Esophagus squamous epithelium (tissue), 5 donors: ENCODE measurements at places on chromosomes 7 and 10.

- DNase-seq: no peak
Observed at GRCh38 chr10:95280637-95281036, 10.2 kb downstream of the PDLIM1 start.

DNA sequence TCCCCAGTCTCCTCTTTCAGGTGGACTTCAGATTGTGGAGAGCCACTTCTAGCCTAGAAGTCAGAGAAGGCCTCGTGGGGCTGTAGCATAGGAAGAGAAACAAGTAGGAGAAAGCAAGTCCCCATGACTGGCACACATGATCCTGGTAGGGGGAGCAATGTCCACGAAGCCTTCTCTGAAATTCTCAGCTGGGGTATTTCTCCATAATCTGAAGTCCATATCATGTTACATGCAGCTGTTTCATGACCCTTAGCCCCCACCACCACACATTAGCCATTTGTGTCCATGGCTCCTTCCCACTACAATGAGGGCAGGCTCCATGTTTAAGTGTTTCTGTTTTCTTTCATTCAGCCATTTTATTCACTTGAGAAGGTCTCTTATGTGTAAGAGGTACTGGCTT is 43.2 kb downstream of the LAMB4 start:
- no peak for DNase-seq

DNA sequence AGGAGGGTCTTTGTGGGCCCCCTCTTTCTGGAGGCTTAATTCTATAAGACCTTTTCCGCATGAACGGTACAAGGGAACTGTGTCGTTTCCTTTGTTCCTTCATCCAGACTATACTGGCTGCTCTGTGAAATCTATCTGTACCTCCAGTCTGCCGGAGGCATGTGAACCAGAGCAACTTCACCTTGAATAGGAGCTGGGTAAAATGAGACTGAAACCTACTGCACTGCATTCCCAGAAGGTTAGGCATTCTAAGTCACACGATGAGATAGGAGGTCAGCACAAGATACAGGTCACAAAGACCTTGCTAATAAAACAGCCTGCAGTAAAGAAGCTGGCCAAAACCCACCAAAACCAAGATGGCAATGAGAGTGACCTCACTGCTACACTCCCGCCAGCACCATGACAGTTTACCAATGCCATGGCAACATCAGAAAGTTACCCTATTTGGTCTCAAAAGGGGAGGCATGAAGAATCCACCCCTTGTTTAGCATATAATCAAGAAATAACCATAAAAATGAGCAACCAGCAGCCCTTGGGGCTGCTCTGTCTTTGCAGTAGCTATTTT is 36.8 kb upstream of the INPP5F start:
- DNase-seq: no peak

DNA sequence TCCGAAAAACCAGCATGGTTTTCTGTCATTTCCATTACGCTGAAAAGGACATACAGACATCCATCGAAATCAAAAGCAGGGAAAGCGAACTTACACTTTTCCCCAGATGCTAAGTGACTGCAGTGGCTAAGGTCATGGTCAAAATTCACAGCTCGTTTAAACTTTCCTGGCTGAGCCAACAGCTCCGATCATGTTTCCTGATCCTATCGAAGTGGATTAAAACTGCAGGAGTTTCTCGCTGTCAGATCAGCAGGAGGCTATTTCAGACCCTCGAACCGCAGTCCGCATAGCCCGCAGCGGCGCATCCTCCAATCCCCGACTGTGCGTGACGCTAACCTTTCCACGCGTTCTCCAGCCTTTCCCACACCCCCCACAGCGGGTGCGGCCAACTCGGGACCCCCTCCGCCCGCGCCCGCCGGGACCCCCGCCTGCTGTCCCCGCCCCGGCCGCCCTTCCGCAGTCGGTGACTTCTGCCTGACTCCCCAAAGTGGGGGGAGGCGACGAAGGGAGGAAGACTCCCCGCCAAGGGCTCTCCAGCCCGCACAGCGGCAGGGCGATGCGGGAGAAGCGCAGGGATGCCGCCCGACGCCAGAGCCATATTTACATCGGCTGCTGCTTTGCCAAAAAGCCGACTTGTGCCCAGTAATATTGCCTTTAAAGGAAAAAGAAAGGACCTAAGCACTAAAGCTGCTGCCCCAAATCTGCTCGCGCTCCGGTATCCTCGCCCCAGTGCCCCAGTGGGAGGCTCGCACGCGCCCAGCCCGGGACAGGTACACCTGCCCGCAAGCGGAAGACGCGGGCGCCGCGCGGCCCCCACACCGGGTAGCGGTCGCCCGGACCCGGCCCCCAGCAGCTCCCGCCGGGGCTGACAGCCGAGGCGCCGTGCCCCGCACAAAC is 1.2 kb downstream of the PIP4K2A start:
- no peak for DNase-seq

DNA sequence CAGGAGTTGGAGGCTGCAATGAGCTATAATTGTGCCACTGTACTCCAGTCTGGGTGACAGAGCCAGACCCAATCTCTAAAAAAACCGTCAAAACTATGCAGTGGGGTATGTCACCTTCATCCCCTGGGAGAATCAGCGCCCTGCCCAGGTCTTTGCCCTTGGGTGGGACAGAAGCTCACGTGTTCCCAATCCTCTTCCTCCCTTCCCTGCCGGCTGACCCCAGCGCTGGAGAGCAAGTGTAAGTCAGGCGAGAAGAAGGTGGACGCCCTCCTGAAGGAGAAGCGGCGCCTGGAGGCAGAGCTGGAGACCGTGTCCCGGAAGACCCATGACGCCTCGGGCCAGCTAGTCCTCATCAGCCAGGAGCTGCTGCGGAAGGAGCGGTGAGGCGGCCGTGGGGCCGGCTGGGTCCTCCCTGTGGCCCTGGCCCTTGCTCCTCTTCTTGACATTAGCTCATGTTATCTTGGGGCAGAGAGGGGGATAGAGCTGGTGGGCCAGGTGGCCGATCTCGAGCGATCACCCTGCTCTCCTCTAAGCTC is 64.8 kb upstream of the GTF2IRD1 start:
- no peak for DNase-seq

DNA sequence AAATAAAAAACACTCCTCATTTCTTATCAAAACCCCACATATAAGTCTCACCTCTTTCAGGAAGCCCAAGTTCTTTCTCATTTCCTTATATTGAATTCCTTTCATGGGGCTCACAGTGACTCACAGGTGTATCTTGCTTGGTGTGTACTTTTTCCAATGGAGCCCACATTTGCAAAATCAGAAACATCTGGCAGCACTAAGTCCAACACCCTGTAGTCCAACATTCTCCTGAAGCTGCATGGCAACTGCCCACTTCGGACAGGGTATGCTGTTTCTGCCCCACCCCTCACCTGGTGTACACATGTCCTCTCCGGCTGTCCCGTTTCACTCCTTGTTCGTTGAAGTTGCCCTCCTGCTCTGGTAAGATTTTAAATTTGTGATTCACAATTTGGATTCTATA is 544.1 kb downstream of the SORCS3 start:
- DNase-seq: no peak

GRCh38 chr10:109721453-109722064 is 201.8 kb downstream of the XPNPEP1 start:
- no peak for DNase-seq

DNA sequence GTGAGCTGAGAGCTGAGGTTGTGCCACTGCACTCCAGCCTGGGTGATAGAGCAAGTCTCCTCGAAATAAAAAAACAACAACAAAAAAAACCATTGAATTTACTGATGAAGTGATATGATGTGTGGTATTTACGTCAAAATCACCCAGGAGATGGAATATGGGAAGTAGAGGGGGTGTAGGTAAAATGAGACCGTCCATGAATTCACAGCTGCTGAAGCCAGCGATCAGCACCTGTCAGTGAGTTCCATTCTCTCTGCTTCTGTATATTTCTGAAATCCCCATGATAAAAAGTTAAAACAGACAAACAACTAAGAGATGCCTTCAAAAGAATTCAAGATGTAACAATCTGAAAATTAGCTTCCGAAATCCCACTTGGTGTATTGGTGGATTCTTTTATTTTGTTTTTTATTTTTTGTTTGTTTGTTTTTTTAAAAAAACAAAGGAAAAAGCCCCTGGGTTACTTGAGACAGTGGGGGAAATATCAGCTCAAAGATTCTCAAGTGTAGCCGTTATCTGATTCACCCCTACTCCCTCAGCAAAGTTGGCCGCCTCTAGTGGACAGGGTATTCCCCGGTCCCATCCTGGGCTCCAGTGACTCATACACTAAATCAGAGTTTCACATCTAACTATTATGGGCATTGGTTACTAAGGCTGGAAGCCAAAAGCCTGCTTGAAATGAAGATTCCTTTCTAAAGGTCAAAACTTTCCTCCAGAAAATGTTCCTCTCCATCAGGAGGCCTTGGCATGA is 76.4 kb downstream of the MAP3K8 start:
- no peak for DNase-seq

DNA sequence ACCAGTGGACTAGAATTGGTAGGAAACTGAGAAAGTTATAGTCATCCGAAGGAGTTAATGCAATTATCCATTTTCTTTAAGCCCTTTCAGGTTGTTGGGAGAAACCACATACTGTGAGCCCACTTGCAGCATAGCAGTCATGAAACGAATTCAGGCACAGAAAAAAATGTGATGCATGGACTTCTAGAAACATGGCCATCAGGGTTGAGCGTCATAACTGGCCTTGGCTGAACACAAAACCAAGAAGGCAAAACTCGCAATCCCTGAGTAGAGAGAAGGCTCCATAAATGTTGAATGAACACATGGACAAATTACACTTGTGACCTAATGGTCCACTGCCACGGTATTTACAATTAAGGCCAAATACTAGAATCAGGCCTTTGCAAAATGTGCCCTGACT is 121.9 kb downstream of the FAM107B start:
- DNase-seq: no peak

DNA sequence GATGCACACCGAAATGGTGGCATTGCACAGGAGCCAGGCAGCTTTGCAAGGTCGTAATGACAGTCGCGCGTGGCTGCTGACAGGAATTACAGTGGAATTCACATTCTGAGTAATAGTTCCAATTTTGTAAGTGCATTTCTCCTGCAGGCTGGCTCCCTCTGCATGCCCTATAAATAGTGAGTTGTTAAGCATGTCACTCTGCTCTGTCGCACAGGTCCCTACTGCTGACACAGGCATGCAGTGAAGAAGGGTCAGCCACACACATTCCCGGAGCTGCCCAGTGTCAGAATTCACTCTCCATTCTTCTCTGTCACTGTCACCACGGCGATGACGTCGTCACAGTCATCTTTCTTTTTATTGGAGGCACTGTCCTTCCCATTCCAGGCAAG is 49.2 kb upstream of the SHH start:
- no peak for DNase-seq

DNA sequence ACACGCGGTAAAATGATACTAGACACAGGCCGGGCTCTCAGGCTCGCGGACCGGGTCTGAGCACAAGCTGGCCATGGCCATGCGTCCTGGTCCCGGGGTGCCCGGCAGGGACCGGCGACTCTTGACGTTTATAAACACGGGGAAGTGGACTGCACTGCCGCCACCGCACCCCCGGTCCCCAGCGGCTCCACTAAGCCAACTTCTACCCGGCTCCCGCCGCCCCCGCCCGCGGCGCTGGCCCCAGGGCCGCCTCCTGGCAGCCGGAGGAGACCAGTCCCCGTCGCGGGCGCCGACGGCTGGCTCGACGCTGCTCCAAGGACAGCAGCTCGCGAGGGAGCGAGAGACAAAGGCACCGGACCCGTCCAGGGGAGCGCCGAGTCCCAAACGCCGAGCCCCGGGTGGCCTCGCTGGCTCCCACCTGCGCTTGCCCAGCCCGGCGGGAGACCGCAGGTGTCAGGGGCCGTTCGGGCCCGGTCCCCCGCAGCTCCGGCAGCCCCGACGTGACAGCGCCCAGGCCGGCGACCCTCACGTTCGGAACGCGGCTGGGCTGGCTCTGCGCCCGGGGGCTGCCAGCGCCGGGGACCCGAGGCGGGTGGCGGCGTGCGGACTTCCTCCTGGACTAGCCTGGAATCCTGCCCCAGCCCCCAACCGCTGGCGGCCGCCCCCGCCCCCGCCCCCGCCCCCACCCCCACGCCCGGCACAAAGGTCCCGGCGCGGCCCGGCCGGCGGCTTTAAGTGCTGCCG is 517 bp downstream of the ITGB1 start:
- no peak for DNase-seq

DNA sequence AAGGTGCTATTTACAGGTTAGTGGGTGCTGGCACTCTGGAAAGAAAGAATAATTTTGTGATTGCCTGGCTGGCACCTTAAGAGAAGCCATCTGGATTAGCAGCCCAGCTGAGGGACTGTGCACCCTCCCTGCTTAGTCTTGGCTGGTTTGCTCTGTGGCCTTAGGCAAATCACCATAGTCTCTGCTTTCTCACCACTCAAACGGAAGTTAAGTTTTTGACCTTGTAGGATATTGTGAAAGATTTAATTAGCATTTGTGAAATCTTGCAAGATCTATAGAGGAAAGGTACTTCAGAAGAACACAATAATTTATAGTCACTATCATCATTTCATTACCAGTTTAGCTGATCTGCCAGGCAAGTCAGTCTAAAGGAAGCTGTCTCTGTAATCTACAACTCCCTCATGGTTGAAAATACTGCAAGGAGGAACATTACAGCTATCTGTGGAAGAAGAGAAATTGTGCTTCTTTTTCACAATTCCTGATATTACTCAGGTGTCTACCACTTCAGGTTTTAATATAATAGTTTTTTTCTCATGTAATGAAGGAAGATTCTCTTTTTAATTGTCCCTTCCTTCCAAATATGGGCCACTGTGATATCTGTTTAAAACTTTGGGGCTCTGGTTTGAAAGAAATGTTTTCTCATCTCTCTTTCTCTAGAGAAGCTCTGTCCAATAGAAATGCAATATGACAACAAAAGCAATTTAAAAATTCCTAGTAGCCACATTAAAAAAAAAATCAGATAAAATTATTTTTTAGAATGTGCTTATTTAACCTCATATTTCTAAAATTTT is 219.6 kb downstream of the PTEN start:
- DNase-seq: no peak

- DNase-seq: no peak
Observed at GRCh38 chr10:98119891-98120290, 14.6 kb upstream of the R3HCC1L start.

DNA sequence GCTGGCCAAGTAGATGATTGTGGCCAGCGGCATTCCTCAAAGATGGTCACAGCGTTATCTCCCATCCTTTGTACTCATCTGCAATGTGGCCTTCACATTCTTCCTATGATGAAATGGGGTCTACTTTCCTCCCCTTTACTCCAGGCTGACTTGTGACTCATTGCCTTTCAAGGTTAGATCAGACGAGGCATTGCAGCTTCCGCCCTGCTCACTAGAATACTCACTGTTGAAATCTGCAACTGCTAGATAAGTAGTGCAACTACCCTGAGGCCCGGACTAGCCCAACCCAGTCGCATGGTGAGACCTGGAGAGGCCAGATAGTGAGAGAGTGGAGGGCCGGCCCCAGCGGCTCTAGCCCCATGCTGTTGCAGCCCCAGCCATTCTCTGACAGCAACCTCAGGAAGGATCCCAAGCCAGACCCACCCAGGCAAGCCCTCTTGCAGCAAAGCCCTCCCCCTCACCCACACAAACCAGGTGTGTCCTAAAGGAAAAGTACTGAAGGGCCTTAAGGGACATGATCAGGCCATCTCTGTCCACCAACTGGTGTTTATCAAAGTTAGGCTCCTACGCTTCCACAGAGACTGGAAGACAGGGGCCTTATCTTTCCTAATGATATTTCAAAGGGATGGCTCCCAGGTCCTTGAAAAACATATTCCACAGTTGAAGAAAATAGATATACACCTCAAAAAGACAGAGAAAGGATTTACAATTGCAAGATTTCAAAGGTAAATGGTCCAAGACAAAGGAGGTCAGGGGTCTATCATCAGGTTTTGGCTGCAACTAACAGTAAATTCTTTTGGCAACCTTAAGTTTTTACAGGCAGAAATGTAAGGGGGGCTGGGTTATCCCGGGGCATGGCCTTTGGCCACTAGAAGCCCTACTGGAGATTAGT is 107.2 kb upstream of the TRIM24 start:
- no peak for DNase-seq

GRCh38 chr10:119754936-119755335 is 29.1 kb downstream of the INPP5F start:
- DNase-seq: no peak
